ENCODE measurements at places on chromosomes 12 and 14.
A peak's percentile ranks its signal among the peaks of the same experiment; 100 is the strongest.

- no peak for DNase-seq
These were observed 46.1 kb downstream of the DDX11 start for GRCh38 chr12:31119803-31120211.

DNA sequence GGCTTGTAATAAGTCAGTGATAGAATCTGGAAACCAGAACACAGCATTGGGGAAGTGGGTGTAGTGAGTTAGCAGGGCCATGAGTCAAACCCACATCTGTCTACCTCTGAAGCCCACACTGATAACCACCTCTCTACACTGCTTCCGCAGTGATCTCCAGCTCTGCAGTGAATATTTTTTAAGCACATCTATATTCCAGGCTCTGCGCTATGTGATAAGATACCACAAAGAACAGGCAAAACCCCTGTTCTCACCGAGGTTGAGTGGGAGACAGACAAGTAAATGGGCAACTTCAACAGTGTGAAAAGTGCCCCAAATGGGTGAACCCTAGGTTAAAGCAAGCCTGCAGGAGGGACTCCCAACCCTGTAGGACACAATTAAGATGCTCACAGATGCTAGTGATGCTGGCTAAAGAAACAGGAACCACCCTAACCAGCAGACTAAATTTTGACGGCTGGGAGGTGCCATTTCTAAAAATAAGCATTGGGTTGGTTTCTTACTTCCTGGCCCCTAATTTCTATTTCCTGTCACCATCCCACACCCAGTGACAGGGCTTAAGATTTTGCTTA lies 375.0 kb downstream of the DPF3 start:
- no peak for DNase-seq

DNA sequence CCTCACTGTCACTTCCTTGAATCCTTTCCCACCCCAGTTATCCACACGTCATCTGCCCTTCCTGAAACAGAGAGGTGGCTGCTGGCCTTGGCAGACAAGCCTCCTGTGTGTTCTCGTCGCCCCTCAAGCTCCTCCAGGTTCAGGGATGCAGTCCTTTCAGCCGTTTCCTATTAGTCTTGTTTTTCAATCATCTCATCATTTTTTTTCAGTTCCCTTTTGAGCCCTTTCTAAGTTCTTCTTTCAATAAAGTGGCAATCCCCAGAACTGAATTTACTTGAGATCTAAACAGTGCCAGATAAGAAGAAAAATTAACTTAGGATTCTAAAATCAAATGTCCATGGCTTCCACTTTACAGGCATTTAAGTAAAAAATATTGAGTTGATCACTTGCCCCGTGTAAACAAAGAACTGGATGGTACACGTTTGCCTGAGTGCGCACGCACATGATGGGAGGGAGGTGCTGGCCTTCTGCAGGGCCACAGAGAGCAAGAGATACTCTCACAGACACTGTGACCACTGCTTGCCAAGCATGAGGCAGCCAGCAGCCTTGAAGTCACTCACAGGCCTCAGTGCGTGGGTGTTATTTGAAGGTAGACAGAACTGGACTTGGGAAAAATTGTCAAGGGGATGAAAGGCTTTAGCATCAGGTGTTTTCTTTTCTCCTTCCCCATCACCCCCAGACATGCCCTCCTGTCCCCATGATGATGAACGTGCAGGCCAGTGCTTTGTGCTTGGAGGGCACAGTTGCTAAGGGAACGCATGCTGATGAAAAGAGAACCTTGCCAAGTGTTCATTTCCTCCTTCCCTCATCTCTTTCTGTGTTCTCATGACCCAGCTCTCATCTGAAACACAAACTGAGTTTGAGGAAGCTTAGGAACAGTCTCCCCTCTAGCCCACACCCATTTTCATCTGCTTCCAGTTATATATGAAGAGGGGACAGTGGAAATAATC lies 408.3 kb downstream of the EGLN3 start:
- no peak for DNase-seq

DNA sequence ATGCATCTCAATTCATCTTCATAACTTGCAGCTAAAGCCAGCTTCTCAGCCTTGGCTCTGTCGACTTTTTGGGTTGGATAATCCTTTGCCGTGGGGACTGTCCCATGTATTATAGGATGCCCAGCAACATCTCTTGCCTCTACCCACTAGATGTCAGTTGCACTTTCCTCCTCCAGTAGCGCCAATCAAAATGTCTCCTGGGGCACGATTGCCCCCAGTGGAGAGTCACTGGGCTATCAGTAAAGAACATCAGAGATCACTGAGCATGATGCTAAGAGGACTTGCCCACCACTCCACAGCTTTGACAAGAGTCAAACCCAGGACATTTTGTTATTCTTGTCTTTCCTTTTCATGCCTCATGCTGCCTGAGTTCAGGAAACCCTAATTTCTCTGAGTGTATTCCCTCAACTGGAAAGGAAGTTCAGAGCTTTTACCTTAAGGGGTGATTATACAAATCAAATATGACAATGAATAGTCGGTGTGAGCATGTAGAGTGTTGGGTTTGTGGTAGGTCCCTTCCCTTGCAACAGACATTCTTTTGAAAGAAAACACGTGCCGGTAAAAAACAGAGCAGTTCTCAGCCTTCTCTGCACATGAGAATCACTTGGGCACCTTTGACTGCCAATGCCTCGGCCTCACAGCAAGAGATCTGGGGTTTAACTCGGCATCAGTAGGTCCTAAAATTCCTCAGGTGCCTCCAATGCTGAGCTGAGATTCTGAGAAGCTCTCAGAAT lies 980.6 kb downstream of the VRK1 start:
- no peak for DNase-seq

DNA sequence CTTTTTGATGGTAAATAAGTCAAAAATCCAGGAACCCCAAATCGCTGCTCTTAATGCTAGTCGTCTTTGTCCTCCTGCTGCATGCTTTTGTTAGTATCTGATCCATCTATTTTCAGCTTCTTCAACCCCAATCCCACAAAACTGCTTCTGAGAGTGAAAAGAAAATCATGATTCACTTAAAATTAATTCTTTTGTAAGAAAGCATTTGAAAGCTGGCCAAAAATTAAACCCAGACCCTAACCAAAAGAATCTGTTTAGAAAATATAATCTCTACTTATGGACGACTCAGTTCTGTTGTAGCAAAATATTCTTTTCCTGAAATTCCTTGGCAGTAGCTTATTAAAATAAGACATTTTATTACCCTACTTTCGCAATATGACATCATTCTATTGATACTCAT lies 443.6 kb upstream of the SYT1 start:
- no peak for DNase-seq

DNA sequence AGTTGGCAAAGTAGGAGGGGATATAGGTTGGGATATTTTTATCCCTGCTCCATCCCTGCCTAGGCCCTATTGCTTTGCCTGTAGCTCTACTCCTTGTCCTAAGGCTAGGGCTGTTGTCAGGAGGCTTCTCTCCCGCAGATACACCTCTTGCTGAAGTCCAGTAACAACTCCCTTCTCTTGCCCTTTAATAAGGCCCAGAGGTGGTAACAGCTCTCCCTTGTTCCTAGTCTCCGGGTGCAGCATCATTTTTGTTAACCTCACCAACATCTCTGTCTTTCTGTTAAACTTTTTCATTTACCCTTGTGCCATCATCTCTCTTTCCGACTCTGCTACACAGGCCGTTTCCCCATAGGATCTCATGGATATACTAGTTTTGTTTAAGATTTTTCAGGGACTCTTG lies 6.3 kb downstream of the ASCL1 start:
- DNase-seq, result no peak

- DNase-seq, result no peak
These were observed 24.7 kb upstream of the P2RX4 start for GRCh38 chr12:121184984-121185889.

GRCh38 chr14:90848944-90849731 lies 32.9 kb upstream of the TTC7B start:
- peak; percentile 72 for DNase-seq

DNA sequence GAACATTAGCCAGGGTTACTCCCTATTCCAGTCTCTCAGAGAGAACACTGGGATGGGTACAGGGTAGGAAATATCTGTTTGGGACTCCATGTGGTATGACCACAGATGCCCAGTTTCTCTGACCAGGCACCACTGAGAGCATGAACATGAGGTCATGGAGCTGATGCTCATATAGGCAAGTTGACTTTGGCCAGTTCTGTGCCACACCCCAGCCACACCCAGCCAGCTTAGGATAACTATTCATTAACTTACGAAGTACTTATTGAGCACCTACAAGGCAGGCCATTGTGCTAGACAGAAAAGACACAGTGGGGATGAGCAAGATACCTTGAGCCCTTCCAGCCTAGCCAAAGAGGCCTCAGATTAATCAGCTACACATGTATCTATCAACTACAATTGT lies 262.5 kb downstream of the DPF3 start:
- no peak for DNase-seq

DNA sequence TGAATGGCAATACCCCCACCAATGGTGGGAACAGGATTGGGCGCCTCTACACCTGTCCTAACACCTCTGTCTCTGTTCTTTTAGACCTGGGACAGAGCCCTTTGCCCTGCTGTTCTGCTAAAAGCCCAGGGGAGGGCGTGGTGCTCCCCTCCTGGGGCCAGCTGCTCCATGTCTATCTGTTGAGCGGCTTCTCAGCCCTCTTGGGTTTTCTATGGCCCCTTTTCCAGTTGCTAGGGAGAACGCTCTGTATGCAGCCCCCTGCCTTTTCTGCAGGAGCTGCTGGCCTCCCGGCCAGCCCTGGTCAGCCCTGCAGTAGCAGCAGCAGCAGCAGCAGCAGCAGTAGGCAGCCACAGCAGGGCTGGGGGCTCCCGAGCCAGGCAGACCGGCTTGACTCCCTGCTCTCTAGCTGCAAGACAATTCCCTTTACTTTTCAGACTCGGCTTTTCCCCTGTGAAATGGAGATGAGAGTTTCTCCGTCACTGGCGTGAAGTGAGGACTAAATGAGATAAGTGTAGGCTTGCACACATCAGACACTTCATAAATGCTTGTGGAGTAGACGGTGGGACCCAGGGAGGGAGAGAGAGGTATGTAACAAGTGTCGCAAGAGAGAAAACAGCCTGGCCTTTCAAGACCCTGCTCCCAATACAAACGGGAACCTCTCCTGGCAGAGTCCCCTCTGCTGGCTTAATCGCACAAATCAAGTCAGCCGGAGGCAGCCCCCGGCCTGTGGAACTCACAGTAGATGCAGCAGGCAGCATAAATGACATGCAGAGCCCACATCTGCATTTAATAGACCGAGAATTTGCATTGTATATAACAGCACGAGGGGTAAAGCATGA lies 1.0 kb downstream of the RTL1 start:
- DNase-seq, result no peak

DNA sequence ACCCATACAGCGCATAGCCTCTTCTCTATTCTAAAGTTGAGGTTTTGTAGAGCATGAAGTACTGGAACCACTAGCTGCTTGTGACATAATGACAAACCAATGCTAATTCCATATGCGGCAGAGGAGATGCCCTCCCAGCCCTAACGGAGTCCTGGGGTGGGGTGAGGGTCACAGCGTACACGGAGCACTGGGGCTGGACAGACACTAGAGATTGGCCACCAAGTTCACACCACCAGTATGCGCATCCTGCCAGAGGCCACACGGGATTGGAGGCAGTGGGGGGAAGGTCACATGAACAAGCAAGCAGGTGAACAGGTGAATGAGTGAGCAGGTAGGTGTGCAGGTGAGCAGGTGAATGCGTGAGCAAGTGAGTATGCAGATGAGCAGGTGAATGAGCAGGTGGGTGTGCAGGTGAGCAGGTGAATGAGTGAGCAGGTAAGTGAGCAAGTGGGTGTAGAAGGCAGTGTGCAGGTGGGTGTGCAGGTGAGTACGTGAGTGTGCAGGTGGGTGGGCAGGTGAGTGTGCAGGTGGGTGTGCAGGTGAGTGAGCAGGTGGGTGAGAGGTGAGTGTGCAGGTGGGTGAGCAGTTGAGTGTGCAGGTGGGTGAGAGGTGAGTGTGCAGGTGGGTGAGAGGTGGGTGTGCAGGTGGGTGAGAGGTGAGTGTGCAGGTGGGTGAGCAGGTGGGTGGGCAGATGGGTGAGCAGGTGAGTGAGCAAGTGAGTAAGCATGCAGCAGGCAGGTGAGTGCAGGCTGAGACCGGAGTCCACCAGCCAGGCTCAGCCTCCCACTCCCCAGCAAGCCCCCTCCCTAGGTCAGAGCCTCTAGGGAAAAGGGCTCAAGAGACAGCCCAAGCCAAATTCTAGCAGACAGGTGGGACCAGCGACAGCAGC lies 52.7 kb downstream of the CCDC85C start:
- no peak for DNase-seq

- DNase-seq, result no peak
These were observed 29.4 kb downstream of the PLEKHA5 start for GRCh38 chr12:19158923-19159322.

GRCh38 chr14:60222820-60223219 lies 26.2 kb upstream of the PPM1A start:
- DNase-seq, result no peak

DNA sequence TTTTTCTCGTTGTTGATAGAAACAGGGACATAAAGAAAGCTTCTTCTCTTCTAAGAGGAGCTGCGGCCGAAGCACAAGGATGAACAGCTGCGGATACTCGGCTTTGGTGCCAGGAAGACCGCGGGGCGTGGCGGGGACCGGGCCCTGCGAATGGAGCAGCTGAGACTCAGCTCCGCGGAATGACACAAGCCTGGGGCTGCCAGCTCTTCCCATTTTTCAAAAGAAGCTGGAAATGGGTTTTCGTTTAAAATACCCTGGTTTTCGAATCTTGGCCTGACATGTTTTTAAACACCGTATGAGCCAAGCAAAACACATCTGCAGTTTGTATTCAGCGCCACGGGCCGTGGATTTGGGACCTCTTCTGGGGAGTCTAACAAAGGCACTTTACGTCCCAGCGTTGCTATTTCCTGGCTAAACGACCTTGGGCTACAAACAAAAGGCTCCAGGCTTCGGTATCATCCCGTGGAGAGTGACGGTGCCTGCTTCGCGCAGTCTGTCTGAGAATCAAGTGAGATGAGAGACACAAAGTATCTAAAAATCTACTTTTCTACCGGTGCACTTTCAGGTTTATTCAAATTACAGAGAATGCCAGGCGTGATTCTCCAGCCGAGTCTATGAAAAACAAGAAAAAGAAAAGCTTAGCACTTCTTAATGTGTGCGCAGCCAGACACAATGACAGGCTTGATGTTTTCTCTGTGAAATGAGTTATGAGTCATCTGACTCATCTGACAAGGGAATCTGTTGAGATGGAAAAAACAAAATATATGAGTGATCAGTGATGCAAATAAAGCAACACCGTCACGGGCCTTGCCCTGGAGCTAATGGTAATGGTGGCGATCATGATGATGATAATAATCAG lies 114.0 kb upstream of the TMEM132D start:
- DNase-seq, result no peak

- no peak for DNase-seq
These were observed at the start of the genes FOXA1 and TTC6 for GRCh38 chr14:37594971-37595808. FOXA1 (minus strand) TSS chr14:37595249; CDS start chr14:37594972, 277 bp downstream. TTC6 (plus strand) TSS chr14:37595629; CDS start chr14:37622065, 26,436 bp downstream.

DNA sequence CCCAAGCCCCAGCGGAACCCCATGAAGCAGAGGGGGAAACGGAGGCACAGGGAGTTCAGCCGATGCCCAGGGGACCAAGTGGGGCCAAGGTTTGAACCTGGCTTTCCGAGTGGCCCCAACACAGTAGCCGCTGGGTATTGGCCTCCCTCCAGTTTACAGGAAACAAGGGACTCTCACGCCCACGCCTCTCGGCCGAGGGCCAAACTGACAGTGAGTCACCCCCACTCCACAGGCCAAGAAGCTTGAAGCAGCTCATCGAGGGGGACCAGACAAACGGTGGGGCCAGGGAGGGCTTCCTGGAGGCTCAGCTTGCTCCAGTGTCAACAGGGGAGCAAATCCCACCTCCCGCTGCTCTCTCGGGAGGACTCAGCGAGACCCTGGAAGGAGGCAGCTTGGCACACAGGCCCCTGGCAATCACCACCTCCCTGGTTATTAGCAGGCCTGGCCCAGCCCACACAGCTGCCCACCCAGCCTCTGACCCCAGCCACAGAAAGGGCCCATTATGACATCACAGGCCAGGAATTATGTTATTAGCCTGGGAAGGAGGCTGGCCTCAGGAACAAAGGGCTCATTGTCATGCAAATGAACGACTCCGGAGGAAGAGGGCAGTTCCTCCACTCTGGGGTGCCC lies 54.6 kb downstream of the NCOR2 start:
- peak; percentile 93 for DNase-seq

All from A172 (cell line).